Kidney epithelial cell (primary cell): ENCODE measurements at places on chromosomes 1 and 21.

DNA sequence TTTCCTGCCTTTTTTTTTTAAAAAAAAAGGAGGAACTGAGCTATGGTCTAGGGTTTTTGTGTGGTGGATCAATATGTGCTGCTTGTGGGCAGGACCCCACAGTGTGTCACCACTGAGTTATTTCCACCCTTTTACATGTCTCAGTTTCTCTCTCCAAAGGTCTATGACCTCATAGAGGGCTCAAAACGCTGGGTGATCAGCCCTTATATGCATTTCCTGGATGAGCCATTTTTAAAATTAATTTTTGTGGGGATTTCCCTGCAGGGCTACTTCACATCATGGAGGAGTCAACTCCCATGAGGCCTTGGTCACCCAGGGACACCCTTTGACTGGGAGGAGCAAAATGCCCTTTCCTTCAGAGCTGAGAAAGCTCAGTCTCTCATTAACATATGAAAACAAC is 20.7 kb upstream of the HAO2 start:
- DNase-seq = no peak

- no peak for DNase-seq
Measured at GRCh38 chr1:190159146-190159545, 318.5 kb downstream of the BRINP3 start.

DNA sequence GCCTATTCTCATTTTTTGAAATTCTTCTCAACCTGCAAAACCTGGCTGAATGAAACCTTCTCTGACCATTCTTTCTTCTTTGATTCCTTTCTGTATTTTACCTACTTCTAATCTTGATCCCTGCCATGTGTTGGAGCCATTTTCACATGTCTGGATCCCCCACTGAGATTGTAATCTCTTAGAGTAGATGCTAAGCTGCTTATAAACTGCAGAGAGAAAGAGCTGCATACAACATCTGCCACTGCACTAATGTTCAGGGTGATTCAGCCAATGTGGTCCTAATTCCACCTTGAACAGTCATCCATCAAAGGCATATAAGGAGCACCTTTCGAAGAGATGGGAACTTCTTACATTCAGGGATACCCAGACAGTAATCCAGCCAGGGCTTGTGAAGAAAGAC is 16.2 kb upstream of the DAB1 start:
- DNase-seq = no peak

DNA sequence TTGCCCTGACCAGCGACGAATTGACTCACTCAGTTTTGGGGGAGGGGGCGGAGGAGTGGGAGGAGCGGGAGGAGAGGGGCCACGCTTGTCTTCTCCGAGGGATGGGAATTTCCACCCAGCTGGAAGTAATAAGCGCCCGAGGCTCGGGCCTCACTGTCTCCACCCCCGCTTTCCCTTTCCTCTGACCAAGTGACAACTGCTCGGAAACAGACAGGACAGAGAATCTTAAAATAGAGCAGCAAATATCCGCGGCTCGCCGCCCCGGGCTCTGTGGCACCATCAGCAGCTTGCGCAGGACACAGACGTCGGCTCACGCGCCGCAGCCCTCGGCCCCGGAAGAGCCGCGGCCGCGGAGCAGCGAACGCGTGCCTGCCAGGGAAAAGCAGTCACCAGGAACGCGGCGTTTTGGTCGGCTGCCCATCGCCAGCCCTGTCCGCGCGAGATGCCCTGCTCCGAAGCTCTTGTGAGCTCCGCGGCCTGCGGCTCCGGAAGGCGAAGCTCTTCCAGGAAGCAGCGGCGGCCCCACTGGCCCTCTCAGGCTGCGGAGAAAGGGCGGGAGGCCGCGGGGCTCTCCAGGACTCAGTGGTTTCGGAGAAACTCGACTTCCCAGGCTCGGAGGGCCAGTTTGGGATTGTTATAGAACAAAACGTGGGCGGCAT is 10.7 kb upstream of the RGS16 start:
- DNase-seq = peak; percentile 43

GRCh38 chr1:23836037-23836436 is 10.8 kb upstream of the HMGCL start:
- no peak for DNase-seq

DNA sequence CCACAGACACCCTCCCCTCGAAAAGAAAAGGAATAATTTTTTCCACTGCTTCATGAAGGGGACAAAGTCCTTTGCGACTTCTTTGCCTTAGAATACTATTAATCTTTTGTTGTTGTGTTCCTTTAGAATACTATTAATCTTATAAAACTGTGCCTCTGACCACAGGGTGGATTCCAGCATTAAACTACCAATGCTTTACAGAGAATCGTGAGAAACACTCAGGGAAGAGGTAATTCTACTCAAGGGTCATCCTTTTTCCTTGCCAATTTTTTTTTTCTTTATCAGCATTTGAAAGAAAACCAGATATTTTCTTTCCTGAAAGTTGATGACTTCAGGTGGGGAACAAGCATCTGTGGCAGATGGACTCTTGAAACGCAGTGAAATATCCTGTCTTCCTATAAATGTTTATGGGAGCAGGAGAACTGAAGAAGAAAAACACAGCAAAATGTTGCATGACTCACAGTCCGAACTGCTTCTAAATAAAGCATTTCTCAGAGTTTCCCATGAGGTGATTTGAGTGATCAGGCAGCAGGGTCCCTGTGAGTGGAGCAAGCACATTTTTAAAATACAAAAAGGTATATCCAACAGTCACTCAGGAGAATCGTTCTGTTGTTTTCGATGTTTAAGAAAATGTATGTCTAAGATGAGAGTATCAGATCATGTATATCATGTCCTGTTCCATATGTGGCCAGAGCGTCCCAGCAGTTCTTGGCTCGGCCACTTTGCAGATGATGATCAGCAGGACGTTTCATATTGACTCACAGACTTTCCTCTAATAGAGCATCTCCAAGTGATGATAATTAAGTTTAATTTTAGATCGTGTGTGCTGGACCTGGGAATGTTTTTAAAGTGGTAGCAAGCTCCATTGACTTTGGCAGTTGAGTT is 154.2 kb upstream of the RUNX1 start:
- no peak for DNase-seq

- no peak for DNase-seq
Measured at GRCh38 chr1:44723064-44723463, 7.9 kb downstream of the RNU5D-1 start.

- DNase-seq = no peak
Measured at GRCh38 chr1:207863893-207864535, 46.9 kb downstream of the CD34 start.

DNA sequence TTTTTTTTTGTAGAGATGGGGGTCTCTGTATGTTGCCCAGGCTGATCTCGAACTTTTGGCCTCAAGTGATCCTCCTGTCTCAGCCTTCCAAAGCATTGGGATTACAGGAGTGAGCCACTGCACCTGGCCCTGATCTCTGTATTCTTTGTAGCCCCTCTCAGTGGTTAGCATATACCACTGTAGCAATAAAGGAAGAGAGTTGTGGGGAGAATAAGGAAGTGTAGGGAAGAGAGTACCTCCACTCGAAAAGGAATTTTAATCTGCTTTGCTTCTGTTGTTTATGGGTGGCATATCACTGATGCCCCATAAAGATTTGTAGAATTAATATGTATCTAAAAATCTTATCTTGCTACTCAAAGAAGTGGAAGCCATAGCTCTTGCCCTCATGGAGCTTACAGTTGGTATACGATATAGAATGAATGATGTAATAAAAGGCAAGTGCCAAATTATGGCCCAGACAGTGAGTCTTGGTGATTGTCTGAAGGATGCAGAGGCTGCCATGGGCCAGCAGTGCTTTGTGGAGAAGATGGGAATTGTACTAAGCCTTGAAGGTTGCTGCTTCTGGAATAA is 96.0 kb downstream of the CLIC6 start:
- DNase-seq = no peak

- no peak for DNase-seq
Measured at GRCh38 chr1:204102739-204103430, 30.0 kb downstream of the SOX13 start.

- no peak for DNase-seq
Measured at GRCh38 chr1:225950905-225951497, 10.0 kb upstream of the LEFTY2 start.

DNA sequence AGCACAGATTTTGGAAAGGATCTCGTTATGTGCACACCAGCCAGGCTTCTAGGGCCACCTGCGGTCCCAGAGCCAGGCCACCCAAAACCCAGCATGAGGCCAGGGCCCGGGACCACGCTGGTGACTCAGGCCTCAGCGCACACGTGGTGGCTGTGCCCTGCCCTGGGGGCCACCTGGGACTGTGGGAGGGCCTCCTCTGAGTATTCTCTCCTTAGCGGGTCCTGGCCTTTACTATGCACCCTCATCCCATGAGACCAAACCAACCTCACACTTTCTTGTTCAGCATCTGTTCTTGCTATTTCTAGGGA is 9.9 kb downstream of the WNT9A start:
- no peak for DNase-seq

DNA sequence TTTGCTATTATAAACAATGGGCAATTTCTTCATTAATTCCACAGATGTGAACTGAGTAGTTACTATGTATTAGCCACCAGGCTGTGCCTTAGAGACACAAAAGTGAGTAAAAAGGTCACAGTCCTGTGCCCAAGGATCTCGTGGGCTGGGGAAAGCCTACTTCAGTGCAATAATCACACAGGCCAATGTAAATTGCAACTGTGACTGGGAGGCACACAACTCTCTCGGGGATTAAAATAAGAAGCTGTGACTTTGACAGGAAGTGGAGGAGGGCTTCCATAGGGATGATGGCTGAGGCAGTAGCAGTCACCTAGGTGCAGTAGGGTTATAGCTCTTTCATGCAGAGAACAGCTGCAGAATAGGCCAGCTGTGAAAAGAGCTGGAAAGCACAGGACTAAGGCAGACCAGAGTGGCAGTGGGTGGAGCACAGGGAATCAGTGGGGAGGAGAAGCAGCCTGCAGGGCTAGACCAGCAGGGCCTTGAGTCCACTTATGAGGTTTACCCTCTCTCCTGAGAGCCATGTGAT is 121.9 kb downstream of the MAB21L3 start:
- DNase-seq = no peak

- no peak for DNase-seq
Measured at GRCh38 chr1:232471250-232471649, 158.7 kb downstream of the SIPA1L2 start.

DNA sequence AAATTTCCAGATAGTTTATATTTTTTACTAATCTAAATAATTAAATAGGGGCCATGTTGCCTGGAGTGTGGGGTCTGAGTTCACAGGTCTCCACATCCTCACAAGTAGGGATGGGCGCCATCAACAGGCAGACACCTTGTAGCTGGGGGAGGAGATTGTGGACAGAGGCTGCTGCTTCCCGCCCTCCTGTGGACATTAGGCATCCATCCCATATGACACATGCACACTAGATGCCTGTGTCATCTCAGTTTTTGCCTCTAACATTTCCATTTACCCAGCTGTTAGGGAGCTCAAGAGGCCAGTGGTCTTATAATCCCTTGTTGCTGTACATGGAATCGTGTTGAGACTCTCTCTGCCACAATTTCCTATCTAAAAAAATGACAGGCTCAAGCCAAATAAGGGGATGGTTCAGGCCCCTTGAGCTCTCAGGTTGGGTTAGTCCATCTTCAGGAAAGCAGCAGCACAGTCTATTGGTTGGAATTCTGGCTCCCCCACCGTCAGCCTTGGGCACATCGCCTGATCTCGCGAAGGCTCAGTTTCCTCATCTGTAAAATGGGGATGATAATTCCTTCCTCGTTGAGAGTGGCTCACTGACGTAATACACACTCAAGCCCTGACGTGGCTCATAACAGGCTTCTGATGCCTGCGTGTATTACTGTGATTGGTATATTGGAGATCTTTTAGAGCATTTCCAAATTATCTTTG is 13.6 kb downstream of the LHX4 start:
- no peak for DNase-seq

- no peak for DNase-seq
Measured at GRCh38 chr1:171860696-171861095, 19.4 kb downstream of the DNM3 start.

- no peak for DNase-seq
Measured at GRCh38 chr1:203048086-203048485, 21.8 kb downstream of the PPFIA4 start.

DNA sequence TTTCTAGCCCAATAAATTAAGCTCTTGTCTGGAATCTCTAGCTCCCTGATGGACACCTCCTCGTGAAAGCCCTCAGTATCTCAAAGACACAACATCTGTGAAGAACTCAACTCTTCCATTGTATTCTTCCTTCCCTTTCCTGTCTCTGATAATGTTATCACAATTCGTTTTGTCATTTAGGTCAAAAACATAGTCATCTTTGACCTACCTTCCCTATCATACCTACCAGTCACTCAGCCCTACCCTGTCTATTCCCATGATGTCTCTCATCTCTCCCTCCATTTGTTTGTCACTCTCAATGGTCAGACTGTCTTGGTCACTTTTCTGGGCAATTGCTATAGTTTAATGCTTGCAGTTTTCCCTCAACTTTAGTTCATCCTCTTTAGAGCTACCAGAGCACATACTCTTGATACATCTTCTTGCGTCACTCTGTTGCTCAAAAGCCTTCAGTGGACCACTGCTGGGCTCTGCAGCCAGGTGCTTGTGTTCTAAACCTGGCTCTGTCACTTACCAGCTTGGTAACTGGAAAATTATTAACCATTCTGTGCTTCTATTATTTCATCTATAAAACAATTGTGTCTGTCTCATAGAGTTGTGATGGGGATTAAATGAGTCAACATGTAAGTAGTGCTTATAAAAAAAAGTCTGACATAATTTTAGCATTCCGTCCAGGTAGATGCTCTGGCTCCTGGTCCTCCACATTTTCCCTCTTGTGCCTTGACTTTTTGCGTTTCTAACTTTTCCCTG is 39.6 kb downstream of the DDR2 start:
- no peak for DNase-seq

GRCh38 chr1:209802117-209802779 is 3.7 kb downstream of the IRF6 start:
- DNase-seq = no peak

- DNase-seq = no peak
Measured at GRCh38 chr1:59544615-59545293, 247.9 kb downstream of the FGGY start.

DNA sequence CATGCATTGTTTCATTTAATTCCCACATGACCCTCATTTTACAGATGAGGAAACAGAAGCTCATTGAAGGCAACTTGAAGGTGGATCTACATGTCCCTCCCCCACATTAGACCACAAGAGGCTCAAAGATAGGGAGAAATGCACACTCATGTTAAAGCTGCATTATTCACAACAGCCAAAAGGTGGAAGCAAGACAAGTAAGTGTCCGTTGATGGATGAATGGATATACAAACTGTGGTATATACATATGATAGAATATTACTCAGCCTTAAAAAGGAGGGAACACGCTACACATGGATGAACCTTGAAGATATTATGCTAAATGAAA is 149.7 kb upstream of the JUN start:
- DNase-seq = no peak

DNA sequence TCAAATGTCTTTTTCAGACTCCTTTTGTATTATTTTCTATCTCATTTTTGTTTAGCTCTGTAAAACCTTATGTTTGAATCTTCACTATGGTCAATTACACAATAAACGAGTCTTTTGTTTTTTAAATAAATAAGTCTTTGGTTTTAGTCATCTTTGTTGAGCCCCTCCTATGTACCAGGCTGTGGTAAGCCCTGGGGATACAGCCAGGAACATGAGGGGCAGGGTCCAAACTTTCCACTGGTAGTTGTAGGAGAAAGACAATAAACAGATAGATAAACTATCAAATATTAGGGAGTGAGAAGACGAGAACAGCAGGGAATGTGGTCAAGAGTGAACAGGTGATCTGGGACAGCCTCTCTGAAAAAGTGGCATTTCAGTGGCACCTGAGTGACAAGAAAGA is 186.6 kb downstream of the ZNF281 start:
- no peak for DNase-seq

- DNase-seq = no peak
Measured at GRCh38 chr1:84110629-84111028, 33.4 kb upstream of the PRKACB start.

- DNase-seq = no peak
Measured at GRCh38 chr1:208044589-208045462, 133.9 kb upstream of the CD34 start.
